Right forelimb (tissue), 1 donor: ENCODE measurements at places on chromosomes 2 and 18.

- DNase-seq = no peak
Measured at GRCh38 chr2:86613515-86613914, 10.2 kb downstream of the RNF103 start.

GRCh38 chr2:64189167-64189566 lies 44.9 kb upstream of the PELI1 start:
- no peak for DNase-seq

- no peak for DNase-seq
Measured at GRCh38 chr18:46067438-46068007, 4.5 kb downstream of the PSTPIP2 start.

GRCh38 chr18:9599328-9599727 lies 15.0 kb downstream of the PPP4R1 start:
- DNase-seq = no peak

DNA sequence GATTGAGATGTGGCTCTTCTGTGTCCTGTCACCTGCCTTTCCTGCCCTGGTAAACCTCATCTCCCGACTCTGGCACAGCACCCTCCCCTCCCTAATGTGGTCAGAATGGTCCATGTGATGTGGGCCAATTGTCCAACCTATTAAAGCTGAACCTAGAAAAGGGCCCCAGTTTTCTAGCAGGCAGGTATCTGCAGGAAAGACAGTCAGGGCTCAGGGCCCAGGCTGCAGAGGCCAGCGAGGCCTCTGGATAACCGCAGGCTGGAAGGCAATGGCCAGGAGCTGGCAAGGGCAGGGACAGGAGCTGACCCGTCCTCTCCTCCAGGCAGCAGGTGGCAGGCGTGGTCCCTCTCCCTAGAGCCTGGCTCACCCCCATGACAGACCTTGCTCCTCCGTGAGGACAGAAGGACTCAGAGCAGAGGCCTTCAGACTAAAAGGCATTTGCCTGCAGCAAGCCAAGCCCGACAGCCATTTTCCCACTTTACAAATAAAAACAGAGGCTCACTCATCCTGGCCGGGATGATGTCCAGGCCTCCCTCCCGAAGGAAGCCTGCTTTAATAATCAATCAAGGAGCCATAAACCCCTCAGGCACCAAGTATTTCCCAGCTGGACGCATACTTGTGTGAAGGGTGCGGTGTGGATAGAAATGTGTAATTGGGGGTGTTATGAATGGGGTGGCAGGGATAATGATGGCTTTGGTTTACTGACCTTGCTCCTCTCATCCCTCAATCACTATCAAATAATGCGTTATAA lies 107.1 kb downstream of the TWIST2 start:
- DNase-seq = no peak

- DNase-seq = no peak
Measured at GRCh38 chr2:99495115-99495860, 5.5 kb upstream of the REV1 start.

DNA sequence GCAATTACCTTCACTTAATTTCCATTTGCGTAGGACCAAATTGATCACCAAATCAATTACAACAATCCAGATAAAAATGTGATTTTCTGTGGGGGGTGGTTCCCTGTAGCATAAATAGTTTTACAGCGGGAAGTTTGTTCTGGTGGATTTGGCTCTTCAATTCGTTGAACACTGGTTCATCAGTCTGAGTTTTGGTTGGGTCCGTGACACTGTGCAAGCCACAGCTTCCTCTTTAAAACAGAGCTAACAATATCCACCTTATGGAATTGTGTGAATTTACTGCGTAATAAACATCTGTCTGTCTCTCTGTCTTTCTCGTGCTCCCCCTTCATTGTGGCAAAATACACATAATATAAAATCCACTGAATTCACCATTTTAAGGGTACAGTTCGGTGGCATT lies 310.8 kb downstream of the TGIF1 start:
- no peak for DNase-seq

DNA sequence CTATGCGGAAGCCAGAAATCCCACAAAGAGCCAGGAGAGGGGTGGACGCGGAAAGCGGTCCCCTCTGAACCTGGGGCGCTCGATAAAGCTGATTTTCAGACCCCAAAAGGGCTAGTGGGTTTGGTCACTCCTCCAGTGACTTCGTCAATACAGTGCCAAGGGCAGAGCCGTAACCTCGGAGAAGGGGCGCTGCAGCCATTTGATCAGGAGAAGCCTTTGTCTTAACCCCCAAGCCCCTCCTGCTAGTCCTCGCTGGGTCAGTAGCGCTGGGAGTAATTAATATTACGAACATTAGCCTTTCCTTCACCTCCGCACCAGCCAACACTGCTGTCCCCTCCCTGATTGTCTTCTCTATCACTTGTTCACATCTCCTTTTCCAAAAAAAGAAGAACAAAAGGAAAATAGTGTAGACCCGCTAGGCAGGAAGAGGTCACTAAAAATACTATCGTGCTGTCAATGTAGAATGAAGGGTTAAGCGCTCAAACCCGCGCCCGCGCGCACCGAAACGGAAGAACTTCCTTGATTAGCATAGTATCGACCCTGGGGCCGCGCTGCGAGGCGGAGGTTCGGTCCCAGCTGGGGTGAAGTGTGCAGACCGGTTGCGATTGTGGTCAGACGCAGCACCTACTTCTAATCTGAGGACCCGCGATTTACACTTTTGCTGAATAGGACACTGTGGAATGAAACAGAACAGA lies 63.2 kb upstream of the MAPRE2 start:
- peak; percentile 56 for DNase-seq

DNA sequence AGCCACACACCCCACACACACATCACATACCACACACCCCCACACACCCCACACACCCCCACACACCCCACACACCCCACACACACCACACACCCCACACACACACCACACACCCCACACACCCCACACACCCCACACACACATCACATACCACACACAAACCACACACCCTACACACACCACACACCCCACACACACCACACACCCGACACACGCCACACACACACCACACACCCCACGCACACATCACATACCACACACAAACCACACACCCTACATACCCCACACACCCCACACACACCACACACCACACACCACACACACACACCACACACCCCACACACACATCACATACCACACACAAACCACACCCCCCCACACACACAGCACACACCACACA lies 22.4 kb downstream of the TWIST2 start:
- no peak for DNase-seq

GRCh38 chr2:34492561-34493455 lies 893.7 kb upstream of the FAM98A start:
- DNase-seq = no peak

- peak; percentile 53 for DNase-seq
Measured at GRCh38 chr2:143513081-143513480, 383.9 kb downstream of the ARHGAP15 start.

DNA sequence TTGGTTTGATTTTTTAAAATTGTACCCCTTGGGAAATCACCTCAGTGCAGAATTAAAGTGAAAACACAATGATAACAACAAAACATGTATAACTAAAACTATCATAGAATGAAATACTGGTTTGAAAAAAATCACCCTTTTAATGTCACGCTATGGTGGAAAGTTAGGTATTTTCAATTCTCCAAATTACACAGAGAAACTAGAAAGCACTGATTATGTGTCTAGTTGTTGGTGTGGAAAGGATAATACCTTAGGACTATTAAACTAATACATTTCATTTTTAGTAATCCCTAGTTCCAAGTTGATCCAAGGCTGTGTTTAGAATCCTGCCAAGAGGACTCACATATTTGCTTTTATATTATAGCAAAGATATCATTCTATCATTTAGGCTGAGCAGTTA lies 71.2 kb downstream of the NUP35 start:
- no peak for DNase-seq

- DNase-seq = no peak
Measured at GRCh38 chr2:84962917-84963316, 8.0 kb upstream of the KCMF1 start.

DNA sequence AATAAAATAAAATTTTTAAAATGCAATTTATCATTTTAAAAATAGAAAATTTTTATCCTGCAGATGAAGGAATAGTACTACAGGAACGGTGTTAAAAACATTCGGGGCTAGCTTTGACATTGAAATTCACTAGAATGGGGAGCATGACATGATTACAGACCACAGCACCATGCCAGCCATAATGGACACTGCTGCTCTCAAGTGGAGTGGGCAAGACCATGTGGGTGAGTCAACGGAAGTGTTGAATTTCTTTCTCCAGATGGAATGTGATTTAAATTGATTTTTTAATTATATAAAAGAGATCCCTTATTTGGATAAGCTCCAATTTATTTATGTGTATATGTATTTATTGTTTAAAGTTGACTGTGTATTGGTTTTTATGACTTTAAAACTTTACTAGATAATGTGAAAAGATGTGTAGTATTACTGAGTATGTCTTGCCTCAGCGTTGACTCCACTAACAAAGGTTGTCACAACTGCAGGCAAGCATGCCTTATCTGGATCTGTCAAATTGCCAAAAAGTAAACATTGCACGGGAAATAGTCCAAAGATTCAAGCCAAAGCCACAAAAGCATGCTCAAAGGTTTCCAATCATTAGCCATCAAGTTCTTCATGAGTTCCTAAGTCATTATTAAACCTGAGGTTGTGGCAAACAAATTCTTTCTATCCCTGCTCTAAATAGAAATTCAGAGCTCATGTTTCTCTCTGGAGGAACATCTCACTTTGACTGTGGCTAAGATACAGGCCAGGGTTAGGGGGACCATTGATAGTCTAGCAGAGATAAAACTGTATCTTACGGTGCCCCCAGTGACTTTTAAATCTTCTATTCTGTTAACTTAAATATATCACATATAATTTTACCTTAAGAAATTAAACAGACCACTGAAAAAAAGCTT lies 536.9 kb downstream of the TMX3 start:
- no peak for DNase-seq

- DNase-seq = no peak
Measured at GRCh38 chr2:151486053-151486452, 76.4 kb downstream of the RIF1 start.

GRCh38 chr2:212592695-212593094 lies 54.1 kb upstream of the ERBB4 start:
- DNase-seq = no peak

DNA sequence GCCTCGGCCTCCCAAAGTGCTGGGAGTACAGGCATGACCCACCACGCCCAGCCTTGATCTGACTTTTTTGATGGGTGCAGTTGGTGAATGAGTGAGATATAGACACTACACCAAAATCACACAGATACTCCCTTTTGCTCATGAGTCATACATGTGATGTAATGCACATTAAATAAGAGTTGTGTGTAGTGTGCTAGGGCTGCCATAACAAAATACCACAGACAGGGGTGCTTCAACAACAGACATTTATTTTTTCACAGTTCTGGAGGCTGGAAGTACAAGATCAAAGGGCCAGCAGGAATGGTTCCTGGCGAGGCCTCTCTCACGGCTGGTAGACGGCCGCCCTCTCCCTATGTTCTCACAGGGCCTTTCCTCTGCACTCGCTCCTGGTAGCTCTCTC lies 46.6 kb downstream of the GBX2 start:
- no peak for DNase-seq

GRCh38 chr2:172283476-172283875 lies 143.9 kb upstream of the ITGA6 start:
- no peak for DNase-seq

DNA sequence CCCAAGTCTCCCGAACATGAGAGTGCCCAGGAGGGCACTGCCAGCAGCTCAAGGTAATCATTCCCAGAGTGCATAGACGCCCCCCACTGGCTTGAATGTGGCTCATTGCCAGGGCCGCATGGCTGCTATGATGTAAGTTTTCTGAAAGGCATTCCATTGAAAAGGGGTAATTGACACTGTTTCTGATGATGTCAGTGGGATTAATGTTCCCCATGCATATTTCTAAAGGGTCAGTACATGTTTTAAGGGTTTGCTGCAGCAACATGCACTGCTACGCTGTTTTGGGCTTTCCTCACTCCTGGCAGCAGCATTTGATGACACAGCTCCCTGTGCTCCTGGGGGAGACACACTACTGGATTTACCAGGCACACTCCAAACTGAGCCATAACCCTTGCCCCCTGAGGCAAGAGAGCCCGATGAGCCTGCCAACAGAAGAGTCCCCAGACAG lies 36.7 kb downstream of the KIAA2012 start:
- DNase-seq = no peak

GRCh38 chr2:174663550-174663949 lies 65.9 kb upstream of the WIPF1 start:
- DNase-seq = no peak

DNA sequence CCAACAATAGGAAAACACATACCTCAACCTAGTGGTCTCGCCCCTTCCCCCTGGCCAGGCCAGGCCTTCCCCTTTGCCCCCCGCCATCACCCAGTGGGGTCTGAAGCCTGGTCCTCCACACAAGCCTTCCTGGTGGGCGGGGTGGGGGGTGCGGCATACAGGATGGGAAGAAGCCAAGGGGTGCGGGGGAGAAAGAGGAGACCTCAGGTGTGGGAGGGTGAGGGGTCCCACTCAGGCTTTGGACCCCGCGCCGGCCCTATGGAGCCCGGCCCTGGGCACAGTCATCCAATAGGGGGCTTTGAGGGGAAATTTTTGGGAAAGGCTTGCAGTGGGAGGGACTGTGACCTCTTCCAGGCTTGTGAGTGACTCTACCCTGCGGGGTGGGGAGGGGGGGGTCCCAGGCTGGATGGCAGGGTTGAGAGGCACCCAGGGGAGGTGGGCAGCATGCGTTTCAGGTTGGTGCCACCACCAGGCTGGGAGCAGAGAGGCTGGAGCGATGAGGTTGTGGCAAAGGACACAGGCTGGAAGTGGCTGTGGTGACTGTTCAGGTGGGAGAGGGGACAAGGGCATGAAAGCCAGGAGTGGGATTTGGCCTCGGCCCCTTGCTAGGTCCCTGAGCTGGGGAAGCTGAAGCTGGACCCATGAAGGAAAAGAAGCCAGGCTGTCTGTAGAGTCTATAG lies 1.3 kb downstream of the SLC66A3 start:
- no peak for DNase-seq

DNA sequence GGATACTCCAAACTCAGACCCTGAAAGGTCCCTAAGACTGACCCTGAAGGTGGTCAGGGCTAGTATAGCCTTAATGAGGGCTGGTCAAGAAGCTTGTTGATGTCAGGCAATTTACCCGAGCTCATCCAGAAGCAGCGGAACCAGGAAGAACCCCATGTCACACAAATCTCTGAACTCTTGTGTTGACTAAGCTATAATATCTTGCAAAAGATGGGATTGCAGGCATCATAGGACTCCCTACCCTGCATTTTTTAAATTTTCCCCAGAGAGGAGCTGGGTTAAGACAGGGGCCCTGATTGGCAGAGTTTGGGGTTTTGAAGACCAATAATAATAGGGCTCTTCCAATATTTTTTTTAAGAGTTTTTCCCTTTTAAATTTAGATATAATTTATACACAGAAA lies 2.0 kb upstream of the PLEKHB2 start:
- no peak for DNase-seq

GRCh38 chr18:56373601-56374000 lies 264.8 kb downstream of the TXNL1 start:
- DNase-seq = no peak

- DNase-seq = no peak
Measured at GRCh38 chr2:163369111-163369510, 366.7 kb downstream of the FIGN start.

DNA sequence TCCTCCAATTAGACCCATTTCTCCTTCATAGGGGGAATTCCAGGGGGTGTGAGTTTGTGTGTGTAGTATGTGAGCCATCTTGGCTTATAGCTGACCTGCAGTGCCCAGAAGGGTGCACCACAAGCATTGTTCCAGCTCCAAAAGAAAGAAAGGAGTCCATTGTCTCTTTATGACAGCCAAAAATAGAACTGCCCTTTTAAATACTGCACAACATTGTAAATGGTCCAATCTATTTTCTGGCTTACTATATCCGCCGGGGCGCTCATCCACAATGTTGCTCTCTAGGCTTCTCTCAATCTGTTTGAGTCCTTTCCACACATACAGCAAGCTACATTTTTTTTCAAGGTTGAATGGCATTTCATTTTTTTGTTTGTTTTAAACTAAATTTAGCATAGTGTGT lies 517.5 kb downstream of the STK39 start:
- DNase-seq = no peak
